Activated CD4-positive, CD25-positive, alpha-beta regulatory T cell treated with anti-CD3 and anti-CD28 coated beads, Interleukin-2, amount 50 U/mL, for 72 hours (primary cell): ENCODE measurements at places on chromosomes 2 and 18.

DNA sequence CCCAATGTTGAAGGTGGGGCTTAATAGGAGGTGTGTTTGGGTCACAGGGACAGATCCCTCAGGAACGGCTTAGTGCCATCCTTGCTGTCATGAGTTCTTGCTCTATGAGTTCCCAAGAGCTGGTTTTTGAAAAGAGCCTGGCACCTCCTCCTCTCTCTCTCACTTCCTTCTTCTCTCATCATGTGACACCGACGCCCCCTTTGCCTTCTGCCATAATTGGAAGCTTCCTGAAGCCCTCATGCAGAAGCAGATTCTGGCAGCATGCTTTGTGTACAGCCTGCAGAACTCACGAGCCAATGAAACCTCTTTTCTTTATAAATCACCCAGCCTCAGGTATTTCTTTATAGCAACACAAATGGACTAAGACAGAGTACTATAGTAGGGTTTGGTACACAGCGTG, 100.4 kb upstream of the SH3BP4 start:
- DNase-seq = no peak

- DNase-seq = no peak
Measured at GRCh38 chr2:9331704-9332103, 91.6 kb downstream of the ITGB1BP1 start.

GRCh38 chr2:27494284-27494943, 586 bp downstream of the FNDC4 start:
- DNase-seq = no peak

GRCh38 chr2:189954989-189955388, 107.5 kb downstream of the MSTN start:
- DNase-seq = no peak

- DNase-seq = no peak
Measured at GRCh38 chr2:26756337-26756736, 7.7 kb upstream of the SLC35F6 start.

GRCh38 chr2:205857520-205858237, 175.4 kb downstream of the NRP2 start:
- no peak for DNase-seq

GRCh38 chr18:41126541-41127235, 828.3 kb upstream of the PIK3C3 start:
- no peak for DNase-seq

DNA sequence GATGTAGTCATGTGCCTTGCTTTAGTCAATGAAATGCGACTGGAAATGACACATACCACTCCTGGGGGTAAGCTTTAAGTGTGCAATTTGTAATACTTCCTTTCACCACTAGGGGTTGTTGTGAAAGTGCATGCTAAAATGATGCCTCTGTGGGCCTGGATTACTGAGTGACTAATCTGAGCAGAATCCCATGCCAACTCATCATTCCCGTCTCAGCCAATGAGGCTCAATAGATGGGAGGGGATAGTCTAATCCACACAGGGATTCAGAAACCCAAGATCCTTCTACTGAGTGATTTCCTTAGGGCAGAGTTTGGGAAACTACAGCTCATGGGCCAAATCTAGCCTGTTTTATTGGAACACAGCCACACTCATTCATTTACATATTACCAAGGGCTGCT, 54.0 kb downstream of the HRH4 start:
- no peak for DNase-seq

GRCh38 chr18:63071701-63072141, 247.8 kb downstream of the BCL2 start:
- no peak for DNase-seq

DNA sequence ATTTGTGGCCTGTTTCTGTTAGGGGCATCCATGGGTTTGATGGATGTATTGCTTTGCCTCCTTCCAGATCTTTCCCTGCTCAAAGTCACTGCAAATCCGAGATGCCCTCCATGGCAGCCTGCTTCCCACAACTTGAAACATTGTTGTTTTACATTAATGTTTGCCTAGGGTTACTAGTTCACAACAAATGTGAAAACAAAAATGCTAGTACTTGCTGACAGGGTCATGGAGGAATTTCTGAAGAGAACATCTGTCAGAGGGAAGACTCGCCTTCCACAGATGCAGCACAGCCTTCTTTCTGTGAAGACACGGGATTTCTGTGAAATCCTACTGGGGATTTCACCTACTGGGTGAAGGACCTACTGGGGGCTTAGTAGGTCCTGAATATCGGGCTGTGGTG, 260.0 kb upstream of the FN1 start:
- no peak for DNase-seq

GRCh38 chr2:40361478-40361877, 90.4 kb downstream of the SLC8A1 start:
- no peak for DNase-seq

DNA sequence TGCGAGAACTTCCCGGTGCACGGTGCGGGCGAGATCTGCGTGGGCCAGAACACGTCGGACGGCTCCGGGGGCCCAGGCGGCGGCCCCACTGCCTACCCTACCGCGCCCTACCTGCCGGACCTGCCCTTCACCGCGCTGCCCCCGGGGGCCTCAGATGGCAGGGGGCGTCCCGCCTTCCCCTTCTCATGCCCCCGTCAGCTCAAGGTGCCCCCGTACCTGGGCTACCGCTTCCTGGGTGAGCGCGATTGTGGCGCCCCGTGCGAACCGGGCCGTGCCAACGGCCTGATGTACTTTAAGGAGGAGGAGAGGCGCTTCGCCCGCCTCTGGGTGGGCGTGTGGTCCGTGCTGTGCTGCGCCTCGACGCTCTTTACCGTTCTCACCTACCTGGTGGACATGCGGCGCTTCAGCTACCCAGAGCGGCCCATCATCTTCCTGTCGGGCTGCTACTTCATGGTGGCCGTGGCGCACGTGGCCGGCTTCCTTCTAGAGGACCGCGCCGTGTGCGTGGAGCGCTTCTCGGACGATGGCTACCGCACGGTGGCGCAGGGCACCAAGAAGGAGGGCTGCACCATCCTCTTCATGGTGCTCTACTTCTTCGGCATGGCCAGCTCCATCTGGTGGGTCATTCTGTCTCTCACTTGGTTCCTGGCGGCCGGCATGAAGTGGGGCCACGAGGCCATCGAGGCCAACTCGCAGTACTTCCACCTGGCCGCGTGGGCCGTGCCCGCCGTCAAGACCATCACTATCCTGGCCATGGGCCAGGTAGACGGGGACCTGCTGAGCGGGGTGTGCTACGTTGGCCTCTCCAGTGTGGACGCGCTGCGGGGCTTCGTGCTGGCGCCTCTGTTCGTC, 1.7 kb downstream of the FZD7 start:
- DNase-seq = peak; percentile 36

GRCh38 chr2:45469314-45470099, 141.6 kb downstream of the SRBD1 start:
- DNase-seq = no peak

DNA sequence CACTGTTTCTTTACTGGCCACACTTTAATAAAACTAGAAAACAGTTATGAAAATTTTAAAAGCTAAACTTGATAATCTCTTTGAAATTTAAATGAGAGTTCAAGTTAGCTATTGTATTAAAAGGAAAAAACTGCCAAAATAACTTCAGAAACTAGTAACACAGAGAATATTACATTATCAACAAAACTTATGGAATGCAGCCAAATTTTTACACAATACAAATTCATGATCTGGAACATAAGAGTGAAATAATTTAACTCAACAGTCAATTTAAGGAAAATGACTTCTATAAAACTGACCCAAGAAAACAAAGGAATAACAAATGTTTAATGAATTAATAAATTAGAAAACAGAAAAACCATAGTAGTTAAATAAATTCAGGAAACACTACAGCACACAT, 65.0 kb downstream of the TCF4 start:
- no peak for DNase-seq

DNA sequence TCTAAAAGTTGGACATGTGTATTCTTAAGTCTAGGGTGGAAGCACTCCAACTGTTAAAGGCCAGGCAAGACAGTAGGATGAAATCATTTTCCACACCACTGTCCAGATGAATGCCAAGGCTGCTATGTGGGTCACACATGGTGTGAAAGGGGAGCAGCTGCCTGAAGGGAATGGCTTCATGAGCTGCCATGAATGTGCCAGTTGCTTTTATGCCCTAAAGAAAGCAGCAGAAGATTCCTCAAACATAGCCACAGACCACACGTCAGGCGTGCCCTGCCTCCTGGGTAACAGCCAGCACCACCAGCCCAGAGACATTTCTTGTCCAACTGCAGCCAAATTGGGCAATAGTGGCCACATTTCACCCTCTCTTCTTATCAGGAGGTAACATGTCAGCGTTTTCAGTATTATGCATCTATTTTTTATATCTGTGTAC, 130.2 kb downstream of the MTCL1 start:
- DNase-seq = no peak

DNA sequence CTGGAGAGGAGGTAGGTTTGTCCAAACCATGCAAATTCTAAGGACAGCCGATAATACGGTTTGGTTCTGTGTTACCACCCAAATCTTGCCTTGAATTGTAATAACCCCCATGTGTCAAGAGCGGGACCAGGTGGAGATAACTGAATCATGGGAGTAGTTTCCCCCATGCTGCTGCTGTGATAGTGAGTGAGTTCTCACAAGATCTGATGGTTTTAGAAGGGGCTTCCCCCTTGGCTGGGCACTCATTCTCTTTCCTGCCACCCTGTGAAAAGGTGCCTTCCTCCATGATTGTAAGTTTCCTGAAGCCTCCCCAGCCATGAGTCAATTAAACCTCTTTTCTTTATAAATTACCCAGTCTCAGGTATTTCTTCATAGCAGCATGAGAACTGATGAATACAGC, 295.2 kb downstream of the NBAS start:
- no peak for DNase-seq

- DNase-seq = no peak
Measured at GRCh38 chr2:99698896-99699295, 209.1 kb upstream of the REV1 start.

DNA sequence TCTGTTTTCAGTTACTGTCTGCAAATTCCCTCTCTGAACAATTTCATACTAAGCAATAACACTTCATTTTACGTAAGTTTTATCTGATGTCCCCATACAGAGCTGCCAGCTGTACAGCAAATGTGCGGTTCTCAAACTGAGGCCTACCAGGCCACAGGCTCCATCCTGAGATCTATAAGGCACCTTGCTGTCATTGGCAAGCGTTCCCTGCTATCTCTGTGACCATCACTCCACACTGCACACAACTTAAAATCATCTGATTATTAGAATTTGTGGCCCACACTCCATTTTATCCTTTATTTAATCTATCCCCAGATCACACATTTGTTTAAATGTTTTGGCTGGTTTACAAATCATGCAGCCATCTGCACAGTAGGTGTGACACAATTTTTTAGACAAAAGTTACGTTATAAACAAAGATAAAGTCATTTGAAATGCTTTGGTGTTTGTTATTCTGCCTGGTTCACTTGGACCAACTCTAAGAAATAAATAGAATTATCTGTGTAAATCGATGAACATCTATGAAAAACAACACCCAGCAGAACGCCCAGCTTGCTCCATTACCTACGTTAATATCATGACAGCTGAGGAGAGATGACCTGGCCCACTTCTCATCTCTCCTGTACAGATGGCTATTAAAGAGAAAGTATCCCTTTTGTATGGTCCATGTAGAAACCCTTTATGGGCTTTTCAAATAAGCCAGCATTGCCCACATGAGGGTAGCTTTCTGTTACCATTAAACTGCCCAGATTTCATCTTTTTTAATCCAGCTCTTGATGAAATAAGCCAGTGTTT, 162.4 kb downstream of the ZNF521 start:
- no peak for DNase-seq

- DNase-seq = peak; percentile 62
Measured at GRCh38 chr18:54284981-54285785, 15.9 kb downstream of the POLI start.

DNA sequence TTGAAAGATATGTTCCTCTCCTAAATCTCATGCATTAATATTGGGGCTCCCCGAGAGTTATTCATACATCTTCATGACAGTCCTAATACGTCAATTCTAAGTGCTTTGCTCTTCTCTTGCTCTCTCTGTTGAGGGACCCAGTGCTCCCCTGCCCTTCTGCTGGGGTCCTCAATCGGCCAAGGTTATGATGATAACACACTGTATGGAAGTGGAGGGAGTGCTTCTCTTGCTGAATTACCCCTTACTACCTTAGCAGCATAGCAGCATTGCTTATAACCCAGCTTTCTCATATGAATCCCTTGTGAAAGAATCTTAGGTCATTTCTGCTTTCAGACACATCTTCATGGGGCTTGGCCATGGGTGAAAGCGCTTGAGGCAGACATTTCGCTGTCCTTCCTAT, 43.2 kb downstream of the ITPRID2 start:
- DNase-seq = no peak

- DNase-seq = no peak
Measured at GRCh38 chr2:29463181-29463900, 348.1 kb downstream of the CLIP4 start.

DNA sequence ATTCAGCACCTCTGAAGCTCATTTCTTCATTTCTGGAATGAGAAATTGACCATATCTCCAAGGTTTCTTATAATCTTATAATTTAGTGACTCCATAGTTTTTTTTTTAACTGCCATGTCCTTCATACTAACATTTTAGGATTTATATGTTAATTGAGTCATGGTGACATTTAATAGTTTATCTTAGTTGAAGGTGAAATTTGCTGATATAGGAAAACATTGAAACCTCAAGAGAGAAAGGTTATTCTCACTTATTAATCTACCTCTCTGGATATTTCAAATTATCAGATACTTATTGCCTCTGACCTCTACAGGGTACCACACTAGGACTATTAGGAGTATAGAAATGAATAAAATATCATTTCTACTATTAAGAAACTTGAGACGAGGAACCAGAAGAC, 499.0 kb downstream of the NUP35 start:
- DNase-seq = no peak

- no peak for DNase-seq
Measured at GRCh38 chr2:133040170-133040569, 370.2 kb upstream of the LYPD1 start.

GRCh38 chr2:126429103-126429502, 226.9 kb upstream of the GYPC start:
- no peak for DNase-seq

GRCh38 chr18:27363872-27364271, 178.8 kb upstream of the CHST9 start:
- no peak for DNase-seq

DNA sequence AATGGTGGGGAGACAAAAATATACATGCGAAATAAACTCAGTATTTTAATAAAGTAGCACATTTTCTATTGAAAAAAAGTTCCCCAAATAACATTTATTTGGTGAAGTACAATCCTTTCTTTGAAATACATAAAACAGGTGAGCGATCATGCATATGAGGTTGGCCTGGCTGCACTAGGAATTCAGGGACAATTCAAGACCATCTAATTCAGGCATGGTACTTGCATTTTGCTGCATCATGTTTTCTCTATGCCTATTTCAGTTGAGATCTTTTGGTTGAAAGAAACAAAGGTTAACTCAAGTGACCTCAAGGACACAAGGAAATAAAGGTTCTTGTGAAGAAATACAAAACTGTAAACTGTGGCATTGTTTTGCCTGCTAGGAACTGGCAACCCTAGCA, 19.8 kb upstream of the TAF4B start:
- DNase-seq = no peak
